Left renal pelvis (tissue), 4 donors: ENCODE measurements at places on chromosomes 4 and X. TPM values are rescaled to one million over a fixed set of nuclear protein-coding genes. Genes with fewer than 3 reads are reported as not detected.

XG gene
- 0.25 TPM for polyA plus RNA-seq

COX7B2 gene
- polyA plus RNA-seq, result not detected

GRCh38 chr4:56320293-56320692 lies 67.0 kb downstream of the AASDH start:
- no peak for DNase-seq

- DNase-seq, result no peak
Observed at GRCh38 chrX:111867236-111867635, 8.7 kb upstream of the TRPC5OS start.

GRCh38 chr4:111398906-111399330 lies 746.3 kb upstream of the FAM241A start:
- DNase-seq, result no peak

DNA sequence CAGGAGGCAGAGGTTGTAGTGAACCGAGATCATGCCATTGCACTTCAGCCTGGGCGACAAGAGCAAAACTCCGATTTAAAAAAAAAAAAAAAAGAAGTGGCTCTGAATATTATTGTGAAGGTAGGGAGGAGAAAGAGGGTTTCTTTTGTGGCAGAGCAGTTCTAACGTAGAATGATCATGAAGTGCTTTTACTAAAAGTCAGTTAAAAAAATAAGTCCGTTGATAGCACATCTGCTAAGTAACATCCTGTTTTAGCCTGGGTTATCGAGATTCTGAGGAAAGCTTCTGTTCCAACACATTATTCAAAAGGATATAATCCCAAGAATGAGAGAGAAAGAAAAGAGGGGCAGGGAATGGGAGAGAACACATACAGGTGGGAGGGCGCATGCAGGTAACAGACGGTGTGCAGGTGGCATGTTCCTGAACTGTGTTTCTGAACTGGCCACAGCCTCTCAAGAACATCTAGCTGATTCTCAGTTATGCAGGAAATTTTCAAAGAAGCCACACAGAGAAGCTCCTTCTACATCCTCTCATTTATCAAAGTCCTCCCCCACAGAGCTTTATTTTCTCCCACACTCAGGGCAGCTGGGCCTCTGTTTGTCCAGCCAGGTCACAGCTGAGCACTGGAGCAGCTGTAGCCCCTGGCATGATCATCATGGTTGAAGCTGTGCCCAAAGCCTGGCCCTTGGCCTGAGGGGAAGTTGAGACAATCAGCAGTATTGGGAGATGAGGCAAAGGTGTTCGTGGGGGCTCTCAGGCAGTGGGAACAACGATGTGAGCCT lies 342.3 kb downstream of the ZNF674 start:
- DNase-seq, result no peak
